ENCODE measurements at places on chromosomes 13 and 19.

GRCh38 chr19:6680141-6680540, 10.2 kb upstream of the TNFSF14 start:
- peak; percentile 91 for DNase-seq

DNA sequence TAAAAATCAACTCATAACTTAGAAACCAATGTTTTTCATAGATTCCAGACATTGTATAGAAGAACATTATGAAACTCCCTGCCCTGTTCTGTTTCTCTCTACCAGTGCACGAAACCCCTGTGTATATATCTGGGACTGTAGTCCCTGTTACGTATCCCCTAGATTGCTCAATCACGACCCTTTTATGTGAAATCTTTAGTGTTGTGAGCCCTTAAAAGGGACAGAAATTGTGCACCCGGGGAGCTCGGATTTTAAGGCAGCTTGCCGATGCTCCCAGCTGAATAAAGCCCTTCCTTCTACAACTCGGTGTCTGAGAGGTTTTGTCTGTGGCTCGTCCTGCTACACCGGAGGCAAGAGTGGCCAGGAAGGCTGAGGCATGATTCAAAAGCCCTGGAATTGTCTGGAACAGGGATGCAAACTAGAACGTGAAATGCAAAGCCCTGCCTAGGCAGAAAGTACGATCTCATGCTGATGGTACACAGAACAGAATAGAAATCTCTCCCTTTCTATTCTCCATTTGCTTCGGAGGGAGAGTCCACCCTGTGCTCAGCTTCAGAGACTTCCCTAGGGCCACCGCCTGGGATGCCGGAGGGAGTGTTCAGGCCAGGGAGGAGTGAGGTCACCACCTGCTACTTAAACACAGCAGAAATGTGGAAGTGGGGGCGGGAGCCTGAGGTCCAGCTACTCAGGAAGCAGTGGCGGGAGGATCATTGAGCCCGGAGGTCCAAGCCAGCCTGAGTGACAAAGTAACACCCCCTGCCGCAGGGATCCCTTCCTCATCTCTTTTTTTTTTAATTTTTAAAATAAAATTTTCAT, 758 bp upstream of the ZNF888 start:
- no peak for DNase-seq

DNA sequence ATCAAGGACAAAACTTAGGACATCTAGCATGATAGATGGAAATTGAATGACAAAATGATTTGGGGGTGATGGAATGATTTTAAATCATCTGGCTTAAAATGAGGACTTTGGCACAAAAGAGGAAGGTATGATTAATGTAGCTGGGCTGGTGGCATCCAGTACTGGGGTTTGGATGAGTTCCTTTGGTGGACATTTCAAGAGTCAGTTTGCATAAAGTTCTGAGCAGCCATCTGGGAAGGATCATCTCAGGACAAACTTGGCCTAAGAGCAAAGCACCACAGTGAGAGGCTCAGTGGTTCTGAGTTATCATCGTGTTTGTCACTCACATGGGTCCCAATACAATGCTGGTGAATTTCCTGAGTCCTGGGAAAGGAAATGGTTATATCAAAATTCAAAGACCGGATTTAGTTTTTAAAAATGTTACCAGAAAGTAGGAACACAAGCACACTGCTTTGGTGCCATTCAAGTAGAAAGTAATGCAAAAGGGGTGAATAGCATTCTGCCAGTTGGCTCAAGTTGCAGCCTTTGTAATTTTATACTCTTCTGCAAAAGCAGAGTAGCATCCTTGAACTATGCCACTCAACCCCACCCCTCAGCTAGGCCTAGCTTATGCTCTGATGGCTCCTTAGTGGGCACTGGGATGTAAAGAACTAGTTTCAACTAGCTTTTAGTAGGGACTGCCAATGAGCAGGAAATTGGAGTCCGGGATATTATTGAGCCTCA, 219.0 kb downstream of the COG6 start:
- no peak for DNase-seq

- no peak for DNase-seq
These were observed 375.3 kb downstream of the MTUS2 start for GRCh38 chr13:29195456-29195855.

GRCh38 chr13:113815151-113816058, 48.5 kb downstream of the GAS6 start:
- DNase-seq, result no peak

- no peak for DNase-seq
These were observed 48.8 kb downstream of the KCTD15 start for GRCh38 chr19:33845498-33845897.

- no peak for DNase-seq
These were observed 5.1 kb downstream of the FTL start for GRCh38 chr19:48970139-48970766.

DNA sequence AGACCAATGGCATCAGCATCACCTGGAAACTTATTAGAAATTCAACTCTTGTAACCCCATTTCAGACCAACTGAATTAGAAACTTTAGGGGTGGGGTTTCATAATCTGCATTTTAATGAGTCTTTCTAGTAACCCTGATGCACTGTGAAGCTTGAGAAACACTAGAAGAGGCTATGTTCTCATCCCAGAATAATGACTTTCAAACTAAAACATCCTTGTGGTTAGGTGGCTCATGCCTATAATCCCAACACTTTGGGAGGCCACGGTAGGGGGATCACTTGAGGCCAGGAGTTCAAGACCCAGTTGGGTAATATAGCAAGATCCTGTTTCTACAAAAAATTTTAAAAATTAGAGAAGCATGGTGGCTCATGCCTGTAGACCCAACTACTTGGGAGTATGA, 402.4 kb downstream of the DLEU7 start:
- no peak for DNase-seq

DNA sequence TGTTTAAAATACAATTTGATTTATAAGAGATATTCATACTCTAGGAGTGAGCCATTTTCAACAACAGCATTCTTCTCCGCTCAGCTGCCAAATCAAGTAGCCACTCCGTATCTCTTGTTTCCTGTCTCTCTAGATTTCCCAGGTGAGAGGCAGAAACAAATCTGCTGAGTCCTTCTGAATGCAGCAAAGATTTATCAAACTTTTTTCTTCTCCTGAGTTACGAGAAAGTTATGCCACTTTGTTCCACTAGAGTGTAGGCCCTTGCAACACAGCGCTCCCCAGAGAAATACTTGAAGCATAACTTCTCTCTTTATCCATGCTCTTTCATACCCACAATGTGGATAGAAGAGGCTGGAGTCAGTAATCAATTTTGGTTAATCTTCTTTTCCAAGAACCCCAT, 1960.8 kb downstream of the OLFM4 start:
- DNase-seq, result no peak

DNA sequence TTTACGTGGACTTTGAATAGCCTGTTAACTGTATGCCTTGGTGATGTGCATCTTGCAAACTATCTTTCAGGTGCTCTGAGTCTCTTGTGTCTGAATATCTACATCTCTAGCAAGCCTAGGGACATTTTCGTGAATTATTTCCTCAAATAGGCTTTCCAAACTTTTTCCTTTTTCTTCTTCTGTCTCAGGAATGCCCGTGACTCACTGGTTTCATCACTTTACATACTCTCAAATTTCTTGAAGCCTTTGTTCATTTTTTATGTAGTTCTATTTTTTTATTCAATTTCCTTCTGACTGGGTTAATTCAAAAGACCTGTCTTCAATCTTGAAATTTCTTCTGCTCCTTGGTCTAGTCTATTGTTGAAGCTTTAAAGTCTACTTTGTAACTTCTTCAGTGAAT, 332.2 kb downstream of the OXGR1 start:
- no peak for DNase-seq

DNA sequence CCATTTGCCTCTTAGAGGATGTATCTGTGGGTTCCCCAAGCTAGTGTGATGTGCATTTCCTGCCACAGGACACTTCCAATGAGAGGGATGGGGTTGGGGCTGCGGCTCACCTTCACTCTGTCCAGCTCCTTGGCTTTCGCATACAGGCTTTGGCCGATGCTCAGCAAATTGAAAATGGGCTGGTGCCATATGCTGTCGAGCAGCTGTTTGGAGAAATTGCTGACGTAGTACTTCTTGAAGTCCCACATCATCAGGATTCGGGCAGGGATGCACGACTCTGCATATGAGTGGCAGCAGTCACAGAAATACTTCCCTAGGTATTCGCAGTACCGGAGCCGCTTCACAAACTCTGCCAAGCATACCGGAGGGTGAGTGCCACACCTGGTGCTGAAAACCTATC, 37.0 kb downstream of the RUBCNL start:
- no peak for DNase-seq

GRCh38 chr19:52936151-52936953, 13.1 kb upstream of the ZNF888 start:
- no peak for DNase-seq

Measured in PC-9 (cell line).